ENCODE measurements at places on chromosomes 4 and X.

DNA sequence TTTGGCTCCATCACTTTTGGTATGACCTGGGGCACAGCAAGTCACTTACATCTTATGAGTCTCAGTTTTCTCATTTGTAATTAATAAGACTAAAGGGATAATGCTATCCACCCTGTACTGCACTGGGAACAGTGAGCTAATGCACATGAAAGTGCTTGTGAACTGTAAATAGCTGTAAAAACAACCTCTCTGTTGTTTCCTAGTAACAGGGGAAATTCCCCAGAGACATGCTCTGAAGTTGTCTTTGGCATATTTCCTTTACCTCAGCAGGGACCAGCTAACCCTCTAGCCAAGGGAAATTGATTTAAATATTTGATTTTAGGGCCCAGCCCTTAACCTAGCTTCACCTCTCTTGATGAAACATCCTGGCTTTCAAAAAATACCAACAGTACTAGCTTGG, 6.1 kb upstream of the CYSLTR1 start:
- H3K4me3 ChIP-seq, result no peak overlapping the region
- no peaks in the 10 kb centered on the region for H3K4me1 ChIP-seq
- DNase-seq, result no peak
- no peaks in the 10 kb centered on the region for H3K36me3 ChIP-seq

DNA sequence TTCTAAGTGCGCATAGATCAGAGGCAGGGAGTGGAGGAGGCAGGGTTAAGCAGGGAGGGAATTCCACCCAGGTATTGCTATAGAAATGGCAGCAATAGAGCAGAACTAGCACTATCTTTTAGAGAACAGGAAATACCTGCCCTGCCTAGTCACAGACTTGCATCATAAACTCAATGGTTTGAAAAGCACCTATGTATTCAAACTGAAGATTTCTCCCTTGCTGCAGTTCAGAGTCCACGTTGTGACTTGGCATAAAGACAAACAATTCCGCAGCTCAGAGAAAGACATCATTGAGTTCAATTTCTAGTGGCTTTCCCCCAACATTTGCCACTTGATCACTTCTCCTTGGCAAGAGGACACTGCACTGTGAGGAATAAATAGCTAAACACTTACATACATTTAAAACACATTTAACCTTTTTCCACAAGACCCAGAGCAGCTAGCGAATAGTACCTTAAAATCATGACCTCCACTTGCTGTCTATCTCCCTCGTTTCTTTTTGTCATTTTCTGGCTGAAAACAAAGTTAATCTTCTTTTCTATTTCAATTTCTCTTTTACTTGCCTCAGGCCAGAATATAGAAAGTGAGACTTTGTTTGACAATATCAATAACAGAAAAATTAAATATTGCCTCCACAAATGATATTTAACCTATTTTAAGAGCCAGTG, 42.4 kb downstream of the SLC7A11 start:
- H3K4me3 ChIP-seq, result no peak overlapping the region
- H3K27me3 ChIP-seq, result no peaks in the 10 kb centered on the region
- no peak for DNase-seq
- no peak overlapping the region for H3K27ac ChIP-seq

- peaks cover 2% of the 10 kb centered on the region for H3K27me3 ChIP-seq
- H3K4me3 ChIP-seq, result no peak overlapping the region
- H3K27ac ChIP-seq, result no peak overlapping the region
- H3K36me3 ChIP-seq, result no peaks in the 10 kb centered on the region
These were observed 6.9 kb downstream of the CXCL6 start for GRCh38 chr4:73843369-73843768.

GRCh38 chr4:7808181-7808580, 131.5 kb downstream of the AFAP1 start:
- H3K4me3 ChIP-seq, result no peak overlapping the region
- H3K36me3 ChIP-seq, result peaks cover 2% of the 10 kb centered on the region
- no peaks in the 10 kb centered on the region for H3K27me3 ChIP-seq

- H3K27me3 ChIP-seq, result no peaks in the 10 kb centered on the region
- no peaks in the 10 kb centered on the region for H3K36me3 ChIP-seq
- H3K4me1 ChIP-seq, result no peaks in the 10 kb centered on the region
- DNase-seq, result no peak
- no peak overlapping the region for H3K4me3 ChIP-seq
These were observed 104.0 kb upstream of the SHOX start for GRCh38 chrX:526295-527224.

- no peak for DNase-seq
- no peaks in the 10 kb centered on the region for H3K27me3 ChIP-seq
- H3K4me3 ChIP-seq, result no peak overlapping the region
These were observed 318.2 kb upstream of the RASGEF1B start for GRCh38 chr4:81789741-81790399.

GRCh38 chrX:100895365-100896075, 21.4 kb upstream of the NOX1 start:
- peak; percentile 4 for DNase-seq
- H3K27ac ChIP-seq, result no peak overlapping the region
- H3K4me1 ChIP-seq, result no peaks in the 10 kb centered on the region
- H3K36me3 ChIP-seq, result no peaks in the 10 kb centered on the region
- peaks cover 2% of the 10 kb centered on the region for H3K27me3 ChIP-seq

DNA sequence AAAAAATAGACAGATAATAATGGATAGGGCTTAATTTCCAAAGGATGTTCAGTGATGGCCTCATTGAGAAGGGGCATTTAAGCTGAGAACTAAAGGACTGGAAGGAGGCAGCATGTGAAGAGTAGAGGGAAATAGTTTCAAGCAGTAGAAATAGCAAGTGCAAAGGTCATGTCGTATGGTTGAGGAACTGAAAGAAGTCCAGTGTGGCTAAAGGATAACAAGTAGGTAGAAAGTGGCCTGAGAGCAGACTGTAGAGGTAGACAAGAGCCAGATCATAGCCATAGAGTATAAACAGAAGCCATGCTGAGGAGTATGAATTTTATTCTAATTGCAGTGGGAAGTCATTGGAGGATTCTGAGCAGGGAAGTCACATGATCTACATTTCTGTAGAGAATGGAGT, 72.3 kb downstream of the GRIA3 start:
- H3K27me3 ChIP-seq, result no peaks in the 10 kb centered on the region
- H3K36me3 ChIP-seq, result no peaks in the 10 kb centered on the region
- no peak overlapping the region for H3K27ac ChIP-seq
